Fibroblast of skin of right quadriceps (primary cell): ENCODE measurements at places on chromosomes 7 and 10.

GRCh38 chr10:7389844-7390243 lies 21.0 kb downstream of the SFMBT2 start:
- DNase-seq: no peak

DNA sequence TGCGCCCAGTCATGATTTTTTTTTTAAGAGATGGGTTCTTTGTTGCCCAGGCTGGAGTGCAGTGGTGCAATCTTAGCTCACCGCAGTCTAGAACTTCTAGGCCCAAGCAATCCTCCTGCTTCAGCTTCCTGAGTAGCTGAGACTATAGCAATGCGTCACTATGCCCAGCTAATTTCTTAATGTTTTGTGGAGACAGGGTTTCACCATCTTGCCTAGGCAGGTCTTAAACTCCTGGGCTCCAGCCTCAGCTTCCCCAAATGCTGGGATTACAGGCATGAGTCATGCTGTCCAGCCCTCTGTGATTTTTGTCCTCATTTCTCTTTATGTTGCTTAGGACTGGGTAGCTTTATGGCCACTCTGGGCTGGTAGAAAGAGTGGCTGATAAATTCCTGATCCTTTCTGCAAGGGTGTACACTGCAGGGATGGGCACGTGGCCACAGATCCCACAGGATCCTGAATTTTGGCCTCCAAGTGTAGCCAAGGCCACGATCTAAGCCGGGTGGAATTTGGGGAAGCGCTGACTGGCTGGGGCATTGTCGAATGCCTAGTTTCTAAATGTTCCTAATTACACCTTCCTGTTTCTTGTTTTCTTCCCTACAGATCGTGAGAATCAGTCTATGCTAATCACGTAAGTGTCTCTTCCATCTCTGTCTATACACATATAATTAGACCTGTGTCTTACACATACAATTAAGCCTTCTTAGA lies 24.1 kb upstream of the MYH16 start:
- DNase-seq: no peak

DNA sequence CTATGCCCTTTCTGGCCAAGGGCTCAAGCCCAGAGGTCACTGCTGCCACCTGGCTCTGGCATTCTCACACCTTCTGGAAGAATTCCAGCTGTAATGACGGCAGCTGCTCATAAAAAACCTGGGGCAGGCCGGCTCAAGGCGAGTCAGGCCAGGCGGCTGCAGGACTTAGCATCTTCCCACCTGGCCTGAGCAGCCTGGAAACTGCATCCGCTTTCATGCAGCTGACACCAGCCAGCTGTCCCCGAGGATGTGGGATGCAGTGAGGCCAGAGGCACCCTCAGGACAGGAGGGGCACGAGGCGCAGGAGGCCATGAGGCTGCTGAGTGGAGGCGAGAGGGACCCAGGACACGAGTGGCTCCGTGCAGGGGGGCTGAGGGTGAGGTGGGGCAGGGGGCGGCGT lies 47.5 kb upstream of the ADGRA1 start:
- no peak for DNase-seq

DNA sequence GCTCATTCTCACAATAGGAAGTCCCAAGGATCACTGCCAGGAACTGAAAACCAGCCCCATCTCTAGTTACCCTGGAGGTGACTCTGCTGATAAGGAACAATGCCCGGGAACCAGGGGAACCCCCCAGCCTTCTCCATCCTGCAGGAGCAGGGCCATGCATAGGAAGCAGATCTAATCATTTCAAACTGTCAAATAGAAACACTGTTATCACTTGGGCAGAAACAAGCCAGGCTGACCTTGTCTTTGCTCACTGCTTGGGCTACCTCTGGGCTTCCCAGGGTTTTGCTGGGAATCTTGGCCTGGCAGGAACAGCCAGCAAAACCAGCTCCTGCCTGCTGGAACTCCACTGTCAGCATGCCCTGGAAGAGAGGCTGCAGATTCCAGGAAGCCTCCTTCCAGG lies 114.1 kb downstream of the RNF216 start:
- no peak for DNase-seq

- peak; percentile 55 for DNase-seq
Observed at GRCh38 chr7:40647719-40648118, 512.9 kb downstream of the SUGCT start.

DNA sequence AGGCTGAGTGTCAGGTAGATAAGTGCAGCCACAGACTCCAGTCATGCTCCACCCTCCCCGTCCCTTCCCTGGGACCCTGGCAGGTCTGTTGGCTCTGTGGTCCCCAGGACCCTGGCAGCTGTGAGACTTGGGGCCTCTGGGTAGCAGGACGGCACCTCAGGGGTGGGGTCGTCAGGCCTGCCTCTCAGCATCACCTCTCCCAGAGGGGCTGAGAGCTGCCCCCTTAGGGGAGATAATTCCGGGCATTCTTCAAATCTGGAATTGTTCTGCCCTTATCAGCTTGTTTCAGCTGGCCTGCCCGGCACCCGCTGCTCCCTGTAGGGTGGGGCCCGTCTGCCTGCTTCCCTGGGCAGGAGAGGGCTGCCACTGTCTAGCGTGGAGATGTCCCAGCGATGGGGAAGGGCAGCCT lies 23.3 kb downstream of the PODXL start:
- no peak for DNase-seq

- DNase-seq: no peak
Observed at GRCh38 chr10:14332903-14333302, 2.2 kb upstream of the FRMD4A start.

DNA sequence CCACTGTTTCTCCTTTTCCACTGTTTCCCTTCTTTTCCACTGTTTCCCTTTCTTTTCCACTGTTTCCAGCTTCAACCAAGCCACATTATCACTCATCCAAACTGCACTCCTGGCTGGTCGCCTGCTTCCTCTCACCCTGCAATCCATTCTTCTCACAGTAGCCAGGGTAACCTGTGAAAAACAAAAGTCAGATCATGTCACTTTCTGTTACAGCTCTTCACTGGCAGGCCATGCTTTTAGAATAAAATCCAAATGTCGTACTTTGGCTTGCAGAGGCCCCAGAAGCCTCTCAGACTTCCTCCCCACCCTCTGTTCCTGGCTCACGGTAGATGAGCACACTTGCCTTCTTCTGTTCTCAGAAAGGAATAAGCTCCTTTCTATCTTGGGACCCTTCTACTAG lies 33.9 kb downstream of the STARD3NL start:
- no peak for DNase-seq

- DNase-seq: no peak
Observed at GRCh38 chr10:57351076-57351475, 916.6 kb downstream of the IPMK start.

GRCh38 chr7:47634273-47634672 lies 52.4 kb upstream of the TNS3 start:
- no peak for DNase-seq

GRCh38 chr7:148461392-148462179 lies 129.0 kb upstream of the C7orf33 start:
- DNase-seq: no peak

- no peak for DNase-seq
Observed at GRCh38 chr10:71078454-71079145, 133.8 kb upstream of the UNC5B start.

DNA sequence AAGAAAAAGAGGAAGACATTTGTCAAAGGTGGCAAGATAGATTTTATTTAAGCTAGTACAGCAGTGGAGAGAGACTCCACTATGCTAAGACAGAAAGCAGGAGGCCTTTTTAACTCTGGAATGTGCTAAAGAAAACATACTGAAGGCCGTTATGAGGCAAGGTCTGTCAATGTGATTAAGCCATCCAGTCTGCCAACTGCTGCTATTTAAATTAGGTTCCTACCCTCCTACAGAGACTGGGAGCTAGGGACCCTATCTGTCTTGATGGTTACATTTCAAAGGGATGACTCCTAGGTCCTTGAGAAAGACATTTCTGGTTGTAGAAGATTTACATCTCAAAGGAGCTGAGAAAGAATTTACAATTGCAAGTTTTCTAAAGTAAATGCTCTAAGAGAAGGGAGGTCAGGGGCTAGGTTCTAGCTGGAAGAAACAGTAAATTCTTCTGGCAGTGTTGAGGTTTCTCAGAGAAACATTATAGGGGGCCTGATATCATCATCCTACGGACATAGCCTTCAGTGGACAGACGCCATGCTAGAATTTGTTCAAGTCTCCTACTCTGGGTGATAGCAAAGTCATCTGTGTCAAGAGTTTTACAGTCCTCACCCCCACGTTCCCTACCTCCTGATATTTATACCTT lies 211.6 kb downstream of the PHF14 start:
- DNase-seq: peak; percentile 50

- DNase-seq: peak; percentile 41
Observed at GRCh38 chr7:76108540-76109233, 60.8 kb downstream of the MDH2 start.

DNA sequence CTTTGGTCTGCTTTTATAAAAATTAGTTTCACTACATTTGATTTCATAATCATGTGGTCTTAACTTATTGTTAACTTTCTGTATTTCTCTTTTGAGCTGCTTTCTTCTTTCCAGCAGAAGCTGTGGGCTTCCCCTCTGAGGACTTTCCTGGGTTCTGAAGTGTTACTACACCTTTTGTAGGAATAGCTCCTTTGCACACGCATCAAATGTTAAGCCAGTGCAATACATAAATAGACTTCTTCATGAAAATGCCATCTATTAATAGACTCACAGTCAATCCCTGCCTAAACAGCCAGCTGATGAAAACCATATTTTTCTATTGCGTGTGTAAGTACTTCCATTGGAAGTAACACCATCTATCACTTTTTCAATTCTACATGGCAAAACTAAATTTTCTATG lies 1.5 kb downstream of the ABCB4 start:
- DNase-seq: peak; percentile 29

DNA sequence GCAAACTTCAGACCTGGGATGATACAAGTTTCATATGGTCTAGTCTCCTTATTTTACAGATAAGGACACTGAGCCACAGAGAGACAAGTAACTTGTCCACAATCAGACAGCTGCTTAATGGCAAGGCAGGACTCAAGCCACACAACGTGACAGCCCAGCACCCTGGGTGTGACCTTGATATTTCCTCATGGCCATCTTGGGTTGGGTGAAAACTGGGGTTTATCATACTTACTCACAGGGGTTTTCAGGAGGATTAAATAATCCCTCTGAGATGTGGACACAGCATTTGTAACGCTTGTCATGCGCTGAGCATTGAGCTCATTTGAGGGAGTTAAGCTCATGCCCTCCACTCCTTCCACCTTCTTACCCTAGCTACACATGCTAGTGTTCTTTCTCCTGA lies 58.0 kb downstream of the ABLIM1 start:
- no peak for DNase-seq

GRCh38 chr7:73668103-73668885 lies 663 bp downstream of the VPS37D start:
- peak; percentile 8 for DNase-seq

- no peak for DNase-seq
Observed at GRCh38 chr7:123096434-123096833, 100.9 kb upstream of the TAS2R16 start.

GRCh38 chr7:117004899-117005298 lies 51.6 kb downstream of the ST7 start:
- DNase-seq: peak; percentile 40

DNA sequence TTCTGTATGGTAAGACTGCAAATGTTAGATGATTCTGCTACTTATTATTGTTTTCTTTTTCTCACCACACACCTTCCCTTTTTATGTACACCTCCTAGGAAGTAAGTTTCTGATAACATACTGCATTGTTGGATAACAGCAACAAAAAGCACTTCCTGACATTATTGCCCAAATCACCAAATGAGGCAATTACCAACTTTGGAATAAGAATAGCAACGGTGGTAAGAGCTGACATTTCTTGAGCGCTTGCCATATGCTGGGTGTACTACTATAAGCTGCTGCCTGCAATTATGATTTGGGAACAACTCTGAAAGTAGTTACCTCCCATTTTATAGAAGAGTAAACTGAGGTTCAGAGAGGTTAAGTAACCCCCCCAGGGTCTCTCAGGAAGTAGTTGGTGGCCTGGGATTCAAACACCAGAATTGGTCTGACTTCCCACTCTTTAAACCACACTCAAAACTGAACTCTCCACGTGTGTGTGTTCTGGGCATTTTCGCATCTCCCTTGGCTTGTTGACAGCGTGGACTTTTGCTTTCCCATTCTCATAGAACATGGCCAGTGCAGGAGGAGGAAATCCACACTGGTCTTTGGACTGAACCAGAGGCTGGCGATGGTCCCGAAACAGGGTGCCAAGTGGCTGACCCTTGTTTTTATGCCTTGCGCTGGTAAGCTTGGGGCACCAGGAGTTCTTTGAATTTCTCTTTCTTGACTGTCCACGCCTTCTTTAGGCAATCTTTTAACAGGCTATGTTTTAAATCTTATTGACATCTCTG lies 71.4 kb downstream of the TCF7L2 start:
- no peak for DNase-seq

GRCh38 chr10:49649294-49649693 lies 30.2 kb upstream of the C10orf53 start:
- DNase-seq: no peak

GRCh38 chr10:13440185-13441061 lies 88.4 kb downstream of the BEND7 start:
- DNase-seq: peak; percentile 22

DNA sequence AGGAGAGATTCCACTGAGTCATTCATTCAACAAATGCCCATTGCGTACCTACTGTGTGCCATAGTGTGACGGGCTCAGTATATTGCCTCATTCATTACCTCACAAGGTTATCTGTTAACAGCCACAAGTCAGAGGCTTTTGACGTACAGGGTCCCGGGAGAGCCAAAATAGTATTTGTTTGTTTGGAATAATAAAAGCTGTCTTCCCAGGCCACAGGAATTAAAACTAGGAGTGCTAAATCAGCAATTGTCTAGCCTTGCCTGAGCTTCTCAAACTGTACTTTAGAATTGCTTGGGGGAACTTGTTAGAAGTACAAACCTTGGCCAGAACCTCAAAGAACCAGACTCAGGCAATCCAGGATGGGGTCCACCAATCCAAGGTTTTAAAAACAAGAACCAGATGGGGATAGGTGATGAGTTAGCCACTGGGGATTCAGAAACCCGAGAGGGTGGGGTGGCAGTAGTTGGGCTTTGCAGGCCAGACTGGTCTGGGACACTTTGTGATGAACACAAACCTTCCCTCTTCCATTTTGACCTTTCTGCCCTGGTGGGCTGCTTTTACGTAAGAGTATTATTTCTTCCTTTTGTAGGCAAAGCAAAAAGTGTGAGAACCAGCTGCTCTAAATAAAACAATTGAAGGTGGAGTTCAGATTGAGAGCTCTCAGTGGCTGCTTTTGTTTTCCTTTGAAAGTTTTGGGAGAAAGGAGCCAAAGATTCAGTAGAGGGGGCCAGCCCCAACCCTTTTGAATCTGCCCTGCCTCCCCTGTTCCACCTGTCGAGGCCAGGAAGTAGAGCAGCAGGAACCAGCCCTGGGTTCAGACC lies 113.0 kb upstream of the ANLN start:
- no peak for DNase-seq

- no peak for DNase-seq
Observed at GRCh38 chr10:75932921-75933320, 501.5 kb downstream of the LRMDA start.
